CD4-positive, alpha-beta T cell treated with Interleukin-6 at 100 ng/mL for 8 hours (primary cell): ENCODE measurements at places on chromosomes 13 and 19.
A peak's percentile ranks its signal among the peaks of the same experiment; 100 is the strongest.

- DNase-seq = no peak
Measured at GRCh38 chr19:30719189-30719998, 347.2 kb downstream of the ZNF536 start.

GRCh38 chr13:105395041-105395440 lies 1140.4 kb downstream of the EFNB2 start:
- DNase-seq = no peak

GRCh38 chr13:30340331-30341250 lies 33.2 kb upstream of the KATNAL1 start:
- DNase-seq = no peak

DNA sequence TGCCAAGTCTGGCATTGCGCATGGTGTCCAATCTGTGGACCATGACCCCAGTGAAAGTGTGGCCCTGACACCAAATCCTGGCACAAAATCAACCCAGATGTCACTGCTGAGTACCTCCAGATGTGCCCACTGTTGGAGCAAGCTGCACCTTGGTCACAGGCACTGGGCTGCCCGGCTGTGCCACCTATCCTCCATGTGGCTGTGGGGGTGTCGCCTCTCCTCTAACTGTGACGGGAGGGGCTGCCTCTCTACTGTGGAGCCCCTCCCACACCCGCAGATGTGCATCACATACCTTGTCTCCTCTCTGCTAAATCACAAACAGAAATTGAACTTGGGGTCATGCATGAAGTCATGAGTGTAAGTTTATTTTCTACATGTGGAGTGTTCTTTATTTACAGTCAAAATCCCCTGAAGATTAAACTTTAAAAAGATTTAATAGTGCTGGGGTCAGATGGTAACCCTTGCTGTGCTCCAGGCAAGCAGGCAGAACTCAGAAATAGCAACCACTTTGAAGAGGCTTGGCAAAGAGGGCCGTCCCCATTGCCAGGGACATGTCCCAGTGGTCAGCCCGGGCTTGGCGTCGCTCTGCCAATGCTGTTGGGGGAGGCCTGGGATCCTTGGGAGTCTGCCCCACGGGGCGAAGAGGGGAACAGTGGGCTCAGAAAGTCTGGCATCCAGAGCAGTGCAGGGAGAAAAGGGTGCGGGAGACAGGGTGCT lies 46.4 kb upstream of the ZNF536 start:
- no peak for DNase-seq

DNA sequence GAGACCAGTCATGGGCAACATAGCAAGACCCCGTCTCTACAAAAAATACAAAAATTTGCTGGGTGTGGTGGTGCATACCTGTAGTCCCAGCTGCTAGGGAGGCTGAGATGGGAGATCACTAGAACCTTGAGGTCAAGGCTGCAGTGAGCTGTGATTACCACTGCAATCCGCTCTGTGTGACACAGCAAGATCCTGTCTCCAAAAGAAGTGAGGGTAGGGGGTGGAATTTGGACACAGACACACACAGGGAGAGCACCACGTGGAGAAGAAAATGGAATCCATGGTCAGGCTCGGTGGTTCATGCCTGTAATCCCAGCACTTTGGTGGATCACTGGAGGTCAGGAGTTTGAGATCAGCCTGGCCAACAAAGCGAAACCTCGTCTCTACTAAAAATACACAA lies 8.7 kb downstream of the TNFSF9 start:
- no peak for DNase-seq

DNA sequence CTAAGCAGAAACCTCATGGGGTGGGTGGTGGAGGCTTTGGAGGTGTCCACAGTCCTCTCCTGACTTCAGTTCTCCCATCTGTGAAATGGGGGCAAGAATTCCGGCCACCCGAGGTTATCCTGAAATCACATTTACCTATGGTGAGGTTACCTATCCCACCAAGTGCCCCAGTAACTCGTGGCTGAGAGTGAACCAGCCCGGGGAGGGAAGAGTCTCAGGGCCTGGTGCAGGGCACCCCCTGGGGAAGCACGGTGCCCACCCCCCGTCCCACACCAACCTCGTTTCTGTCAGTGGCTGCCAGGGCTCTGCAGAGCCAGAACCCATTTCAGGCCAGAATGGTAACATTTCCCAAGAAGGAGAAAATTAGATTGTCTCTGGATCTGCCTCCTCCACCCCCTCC lies 83.7 kb upstream of the VSTM2B start:
- DNase-seq = no peak

DNA sequence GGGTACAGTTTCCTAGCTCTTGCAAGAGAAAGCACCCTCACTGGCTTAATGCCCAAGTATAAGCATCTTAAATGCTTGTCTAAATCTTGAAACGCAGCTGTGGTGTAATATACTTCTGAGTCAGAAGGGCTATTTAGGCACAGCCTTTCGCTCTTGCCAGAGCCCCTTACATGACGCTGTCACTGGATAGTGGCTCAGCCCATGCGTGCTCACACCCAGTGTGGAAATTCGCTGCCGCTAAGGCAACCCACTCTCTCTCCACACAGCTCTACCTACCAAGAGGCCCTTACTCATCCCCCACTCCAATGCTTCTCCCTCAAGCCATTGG lies 24.0 kb downstream of the UQCRFS1 start:
- no peak for DNase-seq

- DNase-seq = no peak
Measured at GRCh38 chr13:99467764-99468163, 33.5 kb upstream of the TM9SF2 start.

- DNase-seq = peak; percentile 14
Measured at GRCh38 chr19:55703790-55704215, 28.8 kb downstream of the EPN1 start.

- no peak for DNase-seq
Measured at GRCh38 chr19:16013851-16014840, 62.1 kb upstream of the TPM4 start.

DNA sequence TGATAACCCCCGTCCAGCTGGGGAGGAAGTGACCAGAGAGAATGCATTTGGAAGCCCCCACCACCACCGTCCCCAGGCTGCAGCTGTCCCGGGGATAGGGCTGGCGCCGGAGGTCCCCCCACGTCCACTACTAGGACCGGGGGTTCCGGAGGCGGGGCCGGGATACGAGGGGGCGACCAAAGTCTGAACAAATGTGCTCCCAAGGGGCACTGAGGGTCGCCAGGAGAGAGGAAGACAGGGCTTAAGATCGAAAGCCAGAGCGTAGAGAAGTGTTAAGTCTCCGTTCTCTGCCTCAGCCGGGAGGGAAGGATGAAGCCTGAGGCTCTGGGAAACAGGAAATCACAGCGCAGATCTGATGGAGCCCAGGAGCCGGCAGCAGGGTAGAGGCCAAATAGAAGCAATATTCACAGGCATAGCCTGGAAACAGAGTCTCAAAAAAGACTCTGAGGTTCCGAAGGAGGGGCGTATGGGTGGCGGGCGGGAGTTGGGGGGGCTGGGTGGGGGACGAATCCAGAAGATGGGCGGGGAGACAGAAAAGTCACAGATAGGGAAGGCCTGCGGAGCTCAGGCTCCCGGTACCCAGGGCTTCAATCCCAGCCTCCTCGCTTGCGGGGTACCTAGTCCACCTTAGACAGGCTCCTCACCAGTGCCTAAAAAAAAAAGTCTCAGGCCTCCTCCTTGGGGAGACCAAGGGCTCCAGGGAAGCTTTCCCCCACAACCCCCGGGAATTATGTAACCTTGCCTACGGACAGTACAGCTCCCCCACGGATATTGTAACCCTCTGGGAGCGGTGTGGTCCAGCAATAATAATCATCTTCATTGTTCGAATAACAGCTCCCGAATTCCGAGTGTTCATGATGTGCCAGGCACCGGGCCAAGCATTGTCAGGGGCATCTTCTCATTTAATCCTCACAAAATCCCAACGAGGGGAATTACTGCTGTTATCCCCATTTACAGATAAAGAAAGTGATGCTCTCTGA lies 1.1 kb upstream of the ERF start:
- DNase-seq = no peak

DNA sequence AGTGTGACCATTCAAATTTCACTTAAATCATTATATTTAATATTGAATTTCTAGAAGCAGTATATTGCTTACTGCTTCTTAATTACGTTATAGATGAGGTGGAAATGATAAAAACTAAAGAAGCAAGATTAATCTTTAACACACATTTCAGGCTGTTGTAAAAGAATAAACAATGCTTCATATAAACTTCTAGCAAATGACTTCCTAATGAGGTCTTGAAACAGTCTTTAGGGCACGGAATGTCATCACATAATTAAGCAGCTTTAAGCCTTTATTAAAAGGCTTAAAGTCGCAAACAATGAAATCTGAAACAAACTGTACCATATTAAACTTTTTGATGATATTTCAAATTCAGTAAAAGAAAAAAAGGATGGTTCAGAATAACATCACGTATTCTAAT lies 1.9 kb downstream of the SLITRK6 start:
- no peak for DNase-seq

DNA sequence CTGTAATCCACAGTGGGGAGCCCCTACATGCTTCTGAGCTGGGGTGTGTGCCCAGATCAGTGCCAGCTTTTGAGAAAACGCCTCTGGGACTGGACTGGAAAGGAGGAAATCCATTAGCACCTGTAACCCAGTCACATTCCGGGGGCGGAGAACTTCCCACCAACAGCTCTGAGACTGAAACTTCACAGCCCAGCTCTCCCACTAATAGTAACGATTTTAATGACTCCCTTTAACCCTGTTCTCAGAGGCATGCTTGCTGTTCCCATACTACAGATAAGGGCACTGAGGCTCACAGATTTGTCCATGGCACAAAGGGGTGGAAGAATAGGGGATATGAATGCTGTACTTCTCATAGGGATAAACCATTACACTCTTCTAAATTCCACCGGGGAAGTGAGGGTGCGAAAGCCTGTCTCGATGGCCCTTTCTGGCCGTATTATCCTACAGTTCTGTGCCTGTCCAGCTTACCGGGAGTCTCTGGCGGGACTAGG lies 851 bp downstream of the FBXO46 start:
- DNase-seq = no peak

DNA sequence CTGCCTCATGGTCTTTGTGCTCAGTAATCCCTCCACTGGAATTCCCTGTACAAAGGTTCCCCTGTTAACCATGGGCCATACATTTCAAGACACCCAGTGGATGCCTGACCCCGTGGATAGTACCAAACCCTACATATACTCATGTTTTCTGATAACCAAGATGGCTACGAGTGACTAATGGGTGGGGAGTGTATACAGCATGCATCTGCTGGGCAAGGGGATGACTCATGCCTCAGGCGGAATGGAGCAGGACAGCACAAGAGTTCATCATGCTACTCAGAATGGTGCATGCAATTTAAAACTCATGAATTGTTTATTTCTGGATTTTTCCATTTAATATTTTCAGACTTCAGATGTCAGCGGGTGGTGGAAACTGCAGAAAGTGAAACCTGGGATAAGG lies 13.3 kb upstream of the FGF9 start:
- DNase-seq = no peak

DNA sequence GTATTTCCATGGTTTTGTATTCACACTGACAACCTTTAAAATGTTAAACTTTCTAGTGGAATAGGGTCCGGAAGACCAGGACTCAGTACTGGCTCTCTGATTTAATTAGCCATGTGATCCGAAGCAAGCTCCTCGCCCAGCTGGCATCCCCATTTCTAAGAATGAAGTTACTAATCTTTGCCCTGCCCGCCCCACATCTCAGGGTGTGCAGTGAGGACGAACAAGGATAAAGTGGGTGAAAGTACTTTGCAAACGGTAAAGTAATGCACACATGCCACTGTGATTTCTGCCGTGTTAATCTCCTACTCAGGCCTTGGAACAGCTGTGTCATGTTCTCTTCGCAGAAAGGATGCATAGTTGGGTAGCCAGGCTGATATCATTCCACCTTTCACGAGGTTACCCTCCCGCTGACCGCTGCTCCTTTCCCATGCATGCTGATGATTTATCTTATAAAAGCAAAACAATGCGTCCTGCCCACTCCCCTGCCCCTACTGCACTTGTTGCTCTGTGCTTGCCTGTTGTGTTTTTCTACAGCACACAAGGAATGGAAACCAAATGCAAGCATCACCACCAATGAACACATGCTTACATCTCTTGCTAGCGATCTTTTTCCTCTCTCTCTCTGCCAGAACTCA lies 539.0 kb downstream of the EFNB2 start:
- DNase-seq = no peak

GRCh38 chr13:63843766-63844699 lies 2428.4 kb upstream of the PCDH20 start:
- no peak for DNase-seq

DNA sequence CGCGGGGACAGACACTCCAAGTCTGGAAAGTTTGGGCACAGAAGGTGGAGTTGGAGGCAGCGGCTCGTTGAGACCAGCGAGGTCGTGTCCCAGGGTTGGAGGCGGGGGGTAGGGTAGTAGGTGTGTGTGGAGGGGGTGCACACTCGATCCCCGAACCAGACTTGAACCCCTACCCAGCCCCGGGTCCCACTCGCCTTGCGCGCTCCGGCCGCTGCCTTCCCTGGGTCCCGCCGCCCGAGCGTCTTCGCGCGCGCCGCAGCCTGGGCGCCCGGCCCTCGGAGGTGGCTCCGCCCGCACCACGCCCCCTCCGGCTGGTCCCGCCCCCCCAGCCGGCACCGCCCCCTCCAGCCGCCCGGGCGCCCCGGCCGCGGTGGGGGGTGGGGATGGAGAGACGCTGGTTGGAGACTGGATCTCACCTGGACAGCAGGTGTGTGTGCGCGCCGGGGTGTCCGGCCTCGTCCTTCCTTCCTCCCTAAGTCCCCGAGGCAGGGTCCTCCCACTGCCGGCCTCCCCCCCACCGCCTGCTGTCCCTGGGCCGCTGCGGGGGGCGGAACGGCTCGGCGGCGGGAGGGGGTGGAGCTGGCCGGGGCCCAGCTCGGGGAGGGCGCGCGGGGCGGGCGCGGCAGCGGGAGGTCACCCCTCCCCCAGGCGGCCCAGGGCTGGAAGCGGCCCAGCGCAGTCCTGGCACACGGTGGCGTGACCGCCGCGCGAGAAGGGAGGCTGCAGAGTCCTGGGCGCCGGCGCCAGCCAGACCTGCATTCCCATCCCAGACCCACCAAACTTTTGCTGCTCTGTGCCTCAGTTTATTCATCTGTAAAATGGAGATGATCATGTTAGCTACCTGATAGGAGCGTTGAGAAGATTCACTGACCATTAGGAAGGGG lies at the start of gene KANK2:
Gene KANK2, minus strand, starts transcription at position 255 of the 884 bp plus-strand sequence. CDS start 3,034 bp downstream, outside the sequence.
- peak; percentile 62 for DNase-seq

GRCh38 chr19:2721570-2722540 lies 683 bp upstream of the DIRAS1 start:
- no peak for DNase-seq

DNA sequence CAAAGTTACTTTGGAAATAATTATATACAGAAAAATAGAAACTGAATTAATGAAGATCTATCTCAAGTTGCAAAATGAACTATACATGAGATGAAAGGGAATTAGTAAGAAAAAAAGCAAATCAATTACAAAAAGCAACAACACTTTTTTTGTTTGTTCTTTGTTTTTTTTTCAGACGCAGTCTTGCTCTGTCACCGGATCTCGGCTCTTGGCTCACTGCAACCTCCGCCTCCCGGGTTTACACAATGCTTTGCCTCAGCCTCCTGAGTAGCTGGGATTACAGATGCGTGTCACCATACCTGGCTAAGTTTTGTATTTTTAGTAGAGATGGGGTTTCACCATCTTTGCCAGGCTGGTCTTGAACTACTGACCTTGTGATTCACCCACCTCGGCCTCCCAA lies 2.2 kb downstream of the ZNF415 start:
- no peak for DNase-seq

- no peak for DNase-seq
Measured at GRCh38 chr13:73516731-73517130, 457.9 kb downstream of the KLF5 start.

GRCh38 chr13:75986818-75987217 lies 350.7 kb downstream of the LMO7 start:
- no peak for DNase-seq

- DNase-seq = no peak
Measured at GRCh38 chr13:109205315-109205714, 575.9 kb downstream of the MYO16 start.
